Right hindlimb (tissue), 1 donor: ENCODE measurements at places on chromosomes 7 and 10.
A peak's percentile ranks its signal among the peaks of the same experiment; 100 is the strongest.

- no peak for DNase-seq
Measured at GRCh38 chr10:21756707-21757106, 222.7 kb downstream of the MLLT10 start.

DNA sequence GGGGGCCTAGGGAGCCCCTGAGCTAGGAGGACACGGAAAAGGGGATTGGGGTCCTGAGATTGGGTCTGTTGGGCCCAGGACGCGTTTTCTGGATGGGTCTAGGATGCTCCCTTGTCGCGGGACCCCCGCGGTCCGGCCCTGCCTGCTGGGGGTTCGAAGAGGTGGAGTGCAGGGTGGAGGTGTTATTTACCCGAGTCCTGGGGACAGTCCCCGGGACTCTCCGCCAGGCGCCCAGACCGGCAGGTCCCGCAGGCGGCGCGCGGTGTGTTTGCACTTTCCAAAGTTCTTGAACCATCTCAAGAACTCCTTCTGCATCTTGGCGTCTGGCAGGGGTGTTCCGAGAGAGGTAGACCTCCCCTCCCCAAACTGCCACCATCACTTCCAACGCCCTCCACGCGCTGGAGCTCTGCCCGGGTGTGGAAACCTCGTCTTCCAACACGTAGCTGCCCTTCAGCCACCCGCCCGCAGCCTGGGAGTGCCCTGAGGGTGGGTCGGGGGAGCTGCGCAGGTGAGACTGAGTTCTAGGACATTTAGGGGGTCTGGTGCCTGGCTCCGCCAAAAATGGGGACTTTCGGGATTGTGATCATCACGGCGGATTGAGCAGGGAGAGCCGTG lies 569 bp downstream of the CAV1 start:
- DNase-seq, result peak; percentile 47

GRCh38 chr7:44162179-44162578 lies 21.0 kb upstream of the MYL7 start:
- DNase-seq, result no peak

- no peak for DNase-seq
Measured at GRCh38 chr10:19178675-19179074, 130.1 kb downstream of the MALRD1 start.

DNA sequence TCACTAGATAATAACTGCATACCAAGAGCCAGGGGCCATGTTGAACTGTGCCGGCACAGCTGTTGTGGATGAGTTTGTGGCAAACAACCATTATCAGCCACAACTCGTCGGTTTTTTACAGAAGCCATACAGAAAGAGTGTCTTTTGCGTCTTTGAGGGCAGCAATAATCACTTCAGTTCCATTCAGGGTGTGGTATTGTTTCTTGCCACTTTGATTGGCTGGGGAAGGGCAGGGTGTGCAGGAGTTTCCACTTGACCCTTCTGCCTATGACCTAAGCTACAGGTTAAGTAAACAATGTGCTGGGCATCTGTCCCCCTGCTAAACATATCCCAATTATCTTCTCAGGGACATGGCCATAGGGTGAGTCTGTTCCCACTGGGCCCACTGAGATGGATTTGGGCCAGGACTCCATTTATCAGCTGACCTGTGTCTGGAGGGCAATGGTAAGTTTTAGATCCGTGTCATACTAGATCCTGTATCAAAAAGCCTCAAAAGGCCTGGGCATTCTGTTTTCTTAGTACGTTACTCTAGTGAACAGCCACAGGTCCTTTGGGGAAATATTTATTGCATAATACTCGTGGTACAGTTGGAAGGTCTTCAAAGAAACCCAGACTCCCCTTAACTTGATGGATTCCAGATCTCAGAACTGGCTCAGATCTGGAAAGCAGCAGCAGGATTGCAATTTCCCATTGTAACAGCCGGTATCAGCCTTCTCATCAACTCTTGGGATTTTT lies 15.9 kb downstream of the ZNF3 start:
- DNase-seq, result no peak

- DNase-seq, result no peak
Measured at GRCh38 chr10:18157881-18158280, 17.7 kb downstream of the CACNB2 start.

DNA sequence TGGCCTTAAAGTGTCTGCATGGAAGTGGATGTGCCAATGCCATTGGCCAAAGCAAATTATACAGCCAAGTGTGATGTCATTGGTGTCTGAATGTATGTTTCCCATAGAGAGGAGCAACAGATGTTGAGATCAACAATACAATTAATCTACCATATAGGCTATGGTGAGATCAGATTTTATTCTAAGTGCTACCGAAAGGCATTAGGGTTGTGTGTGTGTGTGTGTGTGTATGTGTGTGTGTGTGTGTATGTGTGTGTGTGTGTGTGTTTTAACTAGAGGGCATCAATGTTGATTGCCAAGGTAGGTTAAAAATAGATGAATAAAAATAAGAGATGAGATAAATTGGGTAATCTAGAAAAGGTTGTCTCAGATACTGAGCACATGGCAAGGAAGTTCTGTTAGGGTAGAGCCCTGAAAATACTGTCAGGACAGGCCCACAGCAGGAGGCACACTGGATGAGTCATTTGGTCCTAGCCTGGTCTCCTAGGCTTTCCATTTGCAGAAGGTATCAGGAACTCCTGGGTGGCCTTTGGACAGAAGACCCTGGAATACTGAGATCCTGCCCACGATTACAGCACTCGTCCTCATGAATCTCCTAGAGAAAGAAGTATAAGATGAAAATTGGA lies 446.0 kb upstream of the PODXL start:
- DNase-seq, result no peak

- no peak for DNase-seq
Measured at GRCh38 chr7:81112731-81113130, 193.9 kb upstream of the SEMA3C start.

DNA sequence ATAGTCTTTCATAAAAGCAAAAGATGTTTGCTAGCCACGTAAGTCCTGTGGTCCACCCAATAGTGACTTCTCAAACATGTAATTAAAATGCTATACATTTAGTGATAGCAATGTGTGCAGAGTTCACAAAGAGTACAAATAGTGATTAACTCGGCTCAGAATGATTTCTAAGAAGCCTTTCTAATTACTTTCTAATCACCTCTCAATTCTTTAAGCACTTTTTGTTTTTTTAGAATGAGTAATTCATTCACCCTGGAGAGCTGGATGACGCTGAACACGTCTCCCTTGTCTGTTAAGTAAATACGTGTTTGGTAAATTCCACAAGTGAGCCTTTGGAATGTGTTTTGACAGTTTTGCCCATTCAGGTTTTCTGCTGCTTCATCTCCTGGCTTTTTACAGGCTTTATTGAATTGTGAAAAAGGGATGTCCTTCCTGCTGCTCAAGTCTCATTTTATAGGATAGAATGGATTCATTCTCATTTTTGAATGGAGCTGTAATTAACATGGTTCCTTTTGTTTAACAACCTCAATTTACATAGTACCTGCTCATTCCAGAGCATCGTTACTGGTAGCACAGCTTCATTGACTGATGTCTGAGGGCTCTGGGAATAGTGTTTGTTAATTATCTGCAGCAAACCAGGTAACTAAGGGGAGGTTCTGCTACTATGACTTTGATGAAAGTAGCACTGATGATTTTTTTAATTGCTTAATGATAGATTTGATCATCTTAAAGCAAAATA lies 212.1 kb downstream of the VTI1A start:
- no peak for DNase-seq

DNA sequence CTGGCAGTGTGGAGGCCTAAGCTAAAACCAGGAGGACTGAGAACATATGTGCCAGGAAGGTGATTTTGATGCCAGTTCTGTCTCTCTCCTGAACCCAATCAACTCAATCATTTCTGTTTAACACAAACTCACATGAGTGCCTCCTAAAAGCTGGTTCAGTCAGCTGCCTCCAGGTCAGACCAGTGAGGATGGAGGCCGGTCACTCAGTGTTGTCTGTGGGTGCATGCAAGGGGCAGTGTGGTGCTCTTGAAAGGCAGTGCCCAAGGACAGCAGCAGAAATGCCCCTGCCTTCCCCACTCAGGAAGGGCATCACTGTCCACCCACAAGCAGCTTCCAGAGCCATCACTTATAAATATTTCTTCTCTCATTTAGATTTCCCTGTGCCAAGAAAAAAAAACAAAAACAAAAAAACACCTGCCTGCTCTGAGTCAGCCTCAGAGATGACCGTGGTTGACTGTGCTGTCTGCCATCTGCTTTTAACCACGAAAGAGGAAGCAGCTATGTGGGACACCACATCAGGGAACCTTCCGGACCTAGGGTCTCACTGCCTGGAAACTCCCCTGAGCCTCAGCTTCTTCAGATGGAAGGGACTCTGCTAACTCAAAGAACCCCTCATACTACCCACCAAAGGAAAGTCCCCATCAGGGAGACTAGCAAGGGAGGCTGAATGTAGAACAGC lies 39.1 kb downstream of the VOPP1 start:
- DNase-seq, result no peak

DNA sequence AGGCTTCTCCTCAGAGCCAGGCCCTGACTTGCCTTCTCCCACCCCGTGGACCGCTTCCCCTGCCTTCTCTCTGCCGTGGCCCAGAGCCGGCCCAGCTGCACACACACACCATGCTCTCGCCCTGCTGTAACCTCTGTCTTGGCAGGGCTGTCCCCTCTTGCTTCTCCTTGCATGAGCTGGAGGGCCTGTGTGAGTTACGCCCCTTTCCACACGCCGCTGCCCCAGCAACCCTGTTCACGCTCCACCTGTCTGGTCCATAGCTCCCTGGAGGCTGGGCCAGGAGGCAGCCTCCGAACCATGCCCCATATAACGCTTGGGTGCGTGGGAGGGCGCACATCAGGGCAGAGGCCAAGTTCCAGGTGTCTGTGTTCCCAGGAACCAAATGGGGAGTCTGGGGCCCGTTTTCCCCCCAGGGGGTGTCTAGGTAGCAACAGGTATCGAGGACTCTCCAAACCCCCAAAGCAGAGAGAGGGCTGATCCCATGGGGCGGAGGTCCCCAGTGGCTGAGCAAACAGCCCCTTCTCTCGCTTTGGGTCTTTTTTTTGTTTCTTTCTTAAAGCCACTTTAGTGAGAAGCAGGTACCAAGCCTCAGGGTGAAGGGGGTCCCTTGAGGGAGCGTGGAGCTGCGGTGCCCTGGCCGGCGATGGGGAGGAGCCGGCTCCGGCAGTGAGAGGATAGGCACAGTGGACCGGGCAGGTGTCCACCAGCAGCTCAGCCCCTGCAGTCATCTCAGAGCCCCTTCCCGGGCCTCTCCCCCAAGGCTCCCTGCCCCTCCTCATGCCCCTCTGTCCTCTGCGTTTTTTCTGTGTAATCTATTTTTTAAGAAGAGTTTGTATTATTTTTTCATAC lies 38.0 kb downstream of the LIMK1 start:
- DNase-seq, result no peak

DNA sequence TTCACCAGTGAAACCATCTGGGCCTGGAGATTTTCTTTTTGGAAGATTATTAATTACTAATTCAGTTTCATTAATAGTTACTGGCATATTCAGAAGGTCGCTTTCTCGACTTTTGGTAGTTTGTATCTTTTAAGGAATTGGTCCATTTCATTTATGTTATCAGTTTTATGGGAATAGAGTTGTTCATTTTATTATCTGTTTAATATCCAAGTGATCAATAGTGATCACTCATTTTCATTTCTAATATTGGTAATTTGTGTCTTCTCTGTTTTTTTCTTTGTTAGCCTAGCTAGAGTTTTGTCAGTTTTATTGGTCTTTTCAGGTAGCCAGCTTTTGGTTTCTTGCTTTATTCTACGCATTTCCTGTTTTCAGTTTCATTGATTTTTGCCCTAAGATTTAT lies 31.0 kb downstream of the MKLN1 start:
- DNase-seq, result no peak

DNA sequence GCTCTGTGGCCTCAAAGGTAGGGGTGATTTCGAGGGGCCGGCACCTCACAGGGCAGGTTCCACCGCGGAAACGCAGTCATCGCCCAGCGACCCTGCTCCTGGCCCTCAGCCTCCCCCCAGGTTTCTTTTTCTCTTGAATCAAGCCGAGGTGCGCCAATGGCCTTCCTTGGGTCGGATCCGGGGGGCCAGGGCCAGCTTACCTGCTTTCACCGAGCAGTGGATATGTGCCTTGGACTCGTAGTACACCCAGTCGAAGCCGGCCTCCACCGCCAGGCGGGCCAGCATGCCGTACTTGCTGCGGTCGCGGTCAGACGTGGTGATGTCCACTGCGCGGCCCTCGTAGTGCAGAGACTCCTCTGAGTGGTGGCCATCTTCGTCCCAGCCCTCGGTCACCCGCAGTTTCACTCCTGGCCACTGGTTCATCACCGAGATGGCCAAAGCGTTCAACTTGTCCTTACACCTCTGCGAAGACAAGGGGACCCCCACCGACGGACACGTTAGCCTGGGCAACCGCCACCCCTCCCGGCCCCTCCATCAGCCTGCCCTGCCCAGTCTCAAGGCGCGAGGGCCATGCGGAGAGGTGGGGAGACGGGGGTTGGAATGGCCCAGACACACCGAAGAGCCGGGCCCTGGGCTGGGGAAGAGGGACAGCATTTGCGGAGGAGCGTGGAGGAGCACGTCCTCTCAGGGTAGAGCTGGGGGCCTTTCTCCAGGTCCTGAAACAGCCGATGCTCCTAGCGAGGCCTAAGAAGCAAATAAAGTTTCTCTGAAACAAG lies 6.0 kb downstream of the SHH start:
- no peak for DNase-seq

DNA sequence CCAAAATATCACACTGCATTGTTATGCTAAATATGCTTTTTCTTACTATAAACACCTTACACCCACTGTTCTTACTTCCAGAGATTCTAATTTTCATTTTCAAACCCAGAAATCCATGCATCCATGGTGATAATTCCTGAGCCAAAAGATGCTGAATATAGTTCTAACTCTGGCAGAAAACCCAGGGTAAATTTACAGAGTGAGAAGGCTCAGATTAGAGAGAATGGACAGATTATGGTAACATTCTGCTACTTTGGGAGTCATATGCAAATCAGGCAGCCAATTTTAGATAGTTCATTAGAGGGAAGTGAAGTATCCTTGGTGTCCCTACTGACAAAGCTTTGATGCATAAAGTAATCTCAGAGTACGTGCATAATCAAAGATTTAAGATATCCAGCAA lies 15.4 kb upstream of the CTTNBP2 start:
- DNase-seq, result no peak

DNA sequence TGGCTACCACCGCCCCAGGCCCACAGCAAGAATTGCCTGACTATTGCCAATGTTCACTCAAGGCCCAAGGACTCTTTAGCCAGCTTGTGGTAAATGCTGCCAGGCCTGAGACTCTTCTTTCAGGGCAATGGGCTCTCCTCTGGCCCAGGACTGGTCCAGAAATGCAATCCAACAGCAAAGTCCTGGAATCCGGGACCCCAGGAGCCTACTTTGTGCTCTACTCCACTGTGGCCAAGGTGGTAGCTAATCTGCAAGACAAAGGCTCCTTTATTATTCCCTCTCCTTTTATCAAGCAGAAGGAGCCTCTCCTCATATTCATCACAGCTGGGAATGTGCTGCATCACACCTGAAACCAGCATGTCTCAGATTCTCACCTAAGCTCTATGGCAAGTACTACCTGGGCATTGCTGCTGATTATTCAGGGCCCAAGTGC lies 107.6 kb upstream of the PRSS58 start:
- no peak for DNase-seq

- peak; percentile 57 for DNase-seq
Measured at GRCh38 chr10:21524526-21525366, 736 bp downstream of the SKIDA1 start.

- no peak for DNase-seq
Measured at GRCh38 chr10:97534746-97535367, 36.1 kb downstream of the UBTD1 start.
